ENCODE measurements at places on chromosomes 12 and 14.

DNA sequence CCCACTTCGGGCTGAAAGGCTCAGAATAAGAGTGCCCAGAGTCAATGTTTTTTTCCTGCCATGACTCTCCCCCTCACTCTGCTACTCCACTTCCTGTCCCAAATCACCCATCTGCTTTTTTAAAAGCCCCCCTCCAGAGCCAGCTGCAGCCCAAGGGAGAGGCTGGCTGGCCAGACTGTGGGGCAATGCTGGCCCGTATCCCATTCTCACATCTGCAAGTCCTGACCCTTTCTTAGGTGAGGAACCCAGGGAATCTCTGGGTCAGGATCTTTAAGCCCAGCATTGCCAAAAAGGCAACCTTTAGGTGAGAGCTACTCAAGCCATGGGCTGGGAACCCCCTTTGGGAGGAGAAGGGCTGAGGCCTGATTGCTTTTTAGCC lies 1.7 kb upstream of the ITGA5 start:
- DNase-seq: no peak

DNA sequence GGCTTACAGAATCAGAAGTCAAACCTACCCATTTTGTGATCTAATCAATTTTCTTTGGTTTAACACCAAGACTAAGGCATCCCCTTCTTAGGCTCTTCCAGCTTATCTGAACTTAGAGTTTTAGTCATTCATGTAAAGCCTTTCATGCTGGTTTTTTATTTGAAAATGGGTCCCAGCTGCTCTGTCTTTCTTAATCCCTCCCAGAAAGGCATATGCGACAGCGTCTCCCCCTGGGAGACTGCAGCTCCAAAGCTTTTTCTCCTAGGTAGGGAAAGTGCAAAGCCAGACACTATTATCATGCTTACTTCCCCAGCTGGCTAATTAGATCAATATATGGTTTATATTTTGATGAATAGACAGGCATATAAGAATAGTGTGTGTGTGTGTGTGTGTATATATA lies 96.6 kb upstream of the E2F7 start:
- no peak for DNase-seq

DNA sequence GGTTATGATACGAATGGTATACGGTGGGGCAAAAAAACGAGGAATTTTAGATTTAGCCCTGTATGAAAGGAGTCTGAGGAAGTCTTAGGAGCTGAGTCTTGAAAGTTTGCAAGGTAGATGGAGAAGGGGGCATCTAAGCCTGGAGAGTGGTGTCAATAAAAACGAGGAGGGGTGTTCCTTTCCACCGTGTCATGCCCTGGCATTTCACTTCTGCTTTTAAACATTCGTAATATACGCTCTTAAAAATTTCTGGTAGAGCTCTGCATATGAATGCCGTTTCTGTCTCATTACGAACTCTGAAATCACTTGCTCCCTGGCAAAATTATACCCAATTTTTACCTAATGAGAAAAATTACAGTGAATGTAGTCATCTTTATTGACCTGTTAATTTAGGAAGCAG lies 170.2 kb downstream of the ERC1 start:
- DNase-seq: no peak

- no peak for DNase-seq
These were observed 8.1 kb upstream of the ZNF385A start for GRCh38 chr12:54392485-54393206.

DNA sequence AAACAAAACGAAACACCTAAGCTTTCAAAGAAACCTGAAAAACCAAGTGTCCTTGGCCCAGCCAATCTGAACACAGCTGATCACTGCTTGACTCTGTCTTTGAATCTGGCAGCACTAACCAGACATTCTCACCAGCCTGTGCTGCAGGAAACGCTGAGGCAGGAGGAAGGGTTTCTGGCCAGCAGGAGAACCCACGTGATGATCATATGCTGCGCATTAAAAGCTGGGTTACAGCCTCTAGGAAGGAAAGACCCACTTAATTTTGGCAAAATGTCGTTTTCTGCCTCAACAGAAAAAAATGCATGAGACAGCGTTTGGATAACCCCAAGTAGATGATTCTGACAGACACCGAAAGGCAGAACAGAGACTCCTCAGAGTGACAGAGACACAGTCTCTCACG lies 9.8 kb downstream of the APPL2 start:
- DNase-seq: no peak

DNA sequence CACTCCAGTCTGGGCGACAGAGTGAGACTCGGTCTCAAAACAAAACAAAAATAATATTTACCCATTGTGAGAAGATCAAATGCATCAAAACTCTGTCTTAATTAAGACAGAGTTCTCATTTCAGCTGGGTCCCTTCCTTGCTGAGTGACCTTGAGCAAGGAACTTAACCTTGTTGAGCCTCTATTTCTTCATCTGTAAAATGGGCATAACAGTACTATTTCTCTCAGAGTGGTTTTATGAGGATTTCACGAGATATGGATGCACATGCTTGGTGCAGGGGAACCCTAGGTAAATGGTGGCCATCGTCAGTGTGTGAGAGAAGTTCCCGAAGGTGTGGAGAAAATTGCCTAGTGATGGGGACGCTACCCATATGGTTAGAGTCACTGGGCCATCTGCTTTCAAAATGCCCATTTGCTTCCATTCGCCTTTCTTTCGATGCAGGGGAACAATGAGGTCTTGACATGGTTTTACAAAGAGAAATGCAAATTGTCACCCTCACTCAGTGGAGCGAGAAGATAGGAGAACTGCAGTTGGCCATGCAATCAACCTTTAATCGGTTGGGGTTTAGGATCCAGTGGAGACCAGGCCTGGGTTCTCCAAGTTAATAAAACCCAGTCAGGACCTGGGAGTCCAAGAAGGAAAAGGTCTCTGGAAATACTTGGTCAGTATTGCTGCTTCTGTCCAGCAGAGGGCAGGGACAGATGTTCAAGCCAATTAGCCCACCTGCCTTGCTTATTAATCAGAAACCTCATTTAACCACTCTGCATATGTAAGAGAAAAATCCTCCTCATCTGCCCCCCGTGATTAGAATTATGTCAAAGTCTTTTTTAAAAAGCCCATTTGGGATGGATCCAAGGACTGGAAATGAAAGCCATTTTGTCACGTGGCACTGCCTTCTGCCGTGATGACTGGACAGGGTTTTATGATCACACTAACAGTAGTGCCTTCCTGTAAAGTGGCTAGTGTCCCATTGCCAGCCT lies 37.2 kb downstream of the CFAP251 start:
- DNase-seq: no peak

DNA sequence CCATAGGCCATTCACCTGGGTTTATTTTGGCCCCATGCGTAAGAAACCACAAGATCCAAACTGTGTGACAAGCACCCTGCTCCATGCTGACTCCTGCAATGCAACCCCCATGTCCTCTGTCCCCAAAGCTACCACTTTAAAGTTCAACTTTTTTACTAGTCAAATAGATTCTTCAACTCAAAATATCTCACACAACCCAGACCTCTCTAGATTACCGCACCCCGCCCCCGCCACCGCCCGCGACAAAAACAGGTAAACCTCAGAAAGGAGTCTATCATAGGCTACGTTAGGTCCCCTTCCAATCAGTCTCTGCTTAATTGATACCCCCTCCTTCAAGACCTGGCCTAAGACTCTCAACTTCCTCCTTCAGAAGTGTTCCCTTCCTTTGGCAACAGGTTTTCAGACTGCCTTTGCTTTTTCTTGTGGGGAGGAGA lies 2.2 kb downstream of the ZFP36L1 start:
- DNase-seq: no peak

- DNase-seq: no peak
These were observed 138.8 kb upstream of the HMGA2 start for GRCh38 chr12:65685514-65685913.

DNA sequence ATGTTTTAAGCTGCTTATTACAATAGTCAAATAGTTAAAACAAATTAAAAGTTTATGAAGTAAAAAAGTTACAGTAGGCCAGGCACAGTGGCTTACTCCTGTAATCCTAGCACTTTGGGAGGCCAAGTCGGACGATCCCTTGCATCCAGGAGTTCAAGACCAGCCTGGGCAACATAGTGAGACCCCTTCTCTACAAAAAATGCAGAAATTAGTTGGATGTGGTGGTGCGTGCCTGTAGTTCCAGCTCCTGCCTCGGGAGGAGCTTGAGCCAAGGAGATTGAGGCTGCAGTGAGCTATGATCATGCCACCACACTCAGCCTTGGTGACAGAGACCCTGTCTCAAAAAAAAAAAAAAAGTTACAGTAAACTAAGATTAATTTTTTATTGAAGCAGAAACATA lies 142.6 kb downstream of the MIPOL1 start:
- DNase-seq: no peak

Data from stimulated activated CD8-positive, alpha-beta memory T cell treated with anti-CD3 and anti-CD28 coated beads, Interleukin-4, amount 100 ng/mL, for 1 hour (primary cell).